ENCODE measurements at places on chromosomes 12 and 14.

DNA sequence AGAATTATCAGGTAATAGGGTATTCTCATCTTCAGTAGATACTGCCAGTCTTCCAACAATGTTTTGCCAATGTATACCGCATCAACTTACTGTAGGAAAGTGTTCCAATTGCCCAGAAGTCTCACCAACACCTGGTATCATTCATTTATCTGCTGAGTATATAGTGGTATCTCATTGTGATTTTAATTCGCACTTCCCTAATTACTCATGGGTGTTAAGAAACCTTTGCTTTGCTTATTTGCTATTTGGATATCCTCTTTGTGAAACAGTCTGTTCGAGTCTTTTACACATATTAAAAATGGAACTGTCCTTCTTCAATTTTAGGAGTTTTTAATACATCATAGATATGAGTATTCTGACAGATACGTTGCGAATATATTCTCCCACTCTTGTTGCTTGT is 6.1 kb downstream of the TM7SF3 start:
- DNase-seq: no peak

GRCh38 chr12:120738252-120739030 is 12.8 kb downstream of the ACADS start:
- no peak for DNase-seq

GRCh38 chr14:64388533-64389285 is 556 bp downstream of the MTHFD1 start:
- DNase-seq: peak; percentile 20

DNA sequence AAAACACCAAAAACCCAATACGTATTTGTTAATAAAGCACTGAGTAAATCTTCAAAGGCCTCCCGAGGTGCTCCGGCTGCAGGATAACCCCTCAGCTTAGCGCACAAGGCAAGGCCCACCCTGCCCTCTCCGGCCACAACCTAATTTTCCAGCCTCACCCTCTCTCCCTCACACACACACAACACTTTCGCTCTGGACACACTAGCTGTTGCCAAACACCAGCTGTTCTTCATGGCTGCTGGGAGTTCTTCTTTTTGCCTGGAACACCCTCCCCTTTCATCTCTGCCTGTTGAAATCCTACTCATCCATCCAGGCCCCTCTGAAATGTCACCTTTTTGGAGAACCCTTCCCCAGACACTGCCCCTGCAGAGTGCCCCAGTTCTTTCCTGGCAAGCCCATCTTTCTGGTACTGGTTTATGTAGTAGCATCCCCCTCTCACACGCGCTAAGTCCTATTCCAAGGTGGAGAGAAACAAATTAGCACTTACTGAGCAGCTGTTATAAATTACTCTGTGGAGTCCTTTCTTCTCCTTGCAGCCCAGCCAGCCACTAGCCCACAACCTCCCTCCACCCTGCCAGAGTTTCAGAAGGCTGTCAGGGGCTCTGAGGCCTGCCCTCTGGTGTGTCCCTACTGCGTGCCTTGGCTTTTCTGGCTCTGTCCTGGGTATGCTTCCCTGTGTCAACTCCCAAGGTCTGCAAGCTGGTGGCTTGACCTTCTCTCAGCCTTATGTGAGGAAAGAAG is 805 bp upstream of the CRACR2A start:
- DNase-seq: no peak

- peak; percentile 42 for DNase-seq
Observed at GRCh38 chr14:76904100-76904739, 78.0 kb downstream of the LRRC74A start.
